NCI-H460 (cell line): ENCODE measurements at places on chromosomes 5 and 9.

- DNase-seq: no peak
Observed at GRCh38 chr5:124990723-124991122, 244.3 kb upstream of the ZNF608 start.

- DNase-seq: no peak
Observed at GRCh38 chr9:75953218-75953617, 62.7 kb downstream of the PCSK5 start.

DNA sequence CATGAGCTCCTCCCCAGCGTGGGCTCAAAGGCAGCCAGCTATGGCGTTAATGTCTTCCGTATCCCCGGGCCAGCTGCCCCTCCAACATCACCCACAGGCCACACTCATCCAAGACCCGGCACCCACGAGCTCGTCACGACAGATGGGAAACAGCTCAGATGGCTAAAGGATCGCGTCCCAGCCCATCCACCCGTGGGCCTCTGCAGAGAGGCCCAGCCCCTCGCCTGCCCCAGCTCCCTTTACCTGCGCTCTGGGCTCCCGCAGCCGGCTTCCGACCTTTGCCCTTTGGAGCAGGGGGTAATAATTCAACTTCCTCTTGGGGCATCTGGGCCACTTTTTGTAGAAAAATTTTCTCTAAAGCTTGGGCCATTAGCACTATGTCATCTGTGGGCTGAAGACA, 16.5 kb downstream of the BRD3 start:
- no peak for DNase-seq

GRCh38 chr5:124650147-124650561, 96.3 kb downstream of the ZNF608 start:
- DNase-seq: no peak

GRCh38 chr5:56984445-56984844, 32.5 kb upstream of the MIER3 start:
- DNase-seq: no peak

- DNase-seq: no peak
Observed at GRCh38 chr9:3825721-3826120, 299.9 kb upstream of the RFX3 start.

GRCh38 chr5:42940853-42941252, 99.3 kb downstream of the ANXA2R start:
- no peak for DNase-seq

- peak; percentile 36 for DNase-seq
Observed at GRCh38 chr9:120438836-120439546, 141.0 kb downstream of the CDK5RAP2 start.

DNA sequence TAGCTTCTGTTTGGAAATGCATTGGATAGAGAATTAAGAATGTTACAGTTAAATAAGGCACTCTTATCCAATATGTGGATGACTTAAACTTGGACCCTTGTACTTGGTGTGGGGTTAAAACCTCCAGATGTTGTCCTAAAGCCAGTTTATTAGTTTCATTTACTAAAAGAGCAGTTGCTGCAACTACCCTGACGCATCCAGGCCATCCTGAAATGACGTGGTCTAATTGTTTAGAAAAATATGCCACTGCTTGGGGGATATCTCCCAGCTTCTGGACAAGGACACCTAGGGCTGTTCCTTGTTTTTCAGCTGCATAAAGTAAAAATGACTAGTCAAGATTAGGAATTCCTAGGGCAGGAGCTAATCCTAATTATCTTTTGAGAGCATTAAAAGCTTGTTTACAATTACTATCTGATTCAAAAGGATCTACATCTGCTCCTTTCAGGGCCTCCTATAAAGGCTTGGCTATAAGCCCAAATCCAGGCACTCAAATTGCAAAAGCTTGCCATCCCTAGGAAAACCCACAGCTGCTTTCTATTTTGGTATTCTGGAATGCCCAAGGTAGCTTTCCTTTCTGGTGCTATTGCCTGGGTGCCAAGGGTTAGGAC, 45.7 kb upstream of the SLCO4C1 start:
- DNase-seq: no peak

DNA sequence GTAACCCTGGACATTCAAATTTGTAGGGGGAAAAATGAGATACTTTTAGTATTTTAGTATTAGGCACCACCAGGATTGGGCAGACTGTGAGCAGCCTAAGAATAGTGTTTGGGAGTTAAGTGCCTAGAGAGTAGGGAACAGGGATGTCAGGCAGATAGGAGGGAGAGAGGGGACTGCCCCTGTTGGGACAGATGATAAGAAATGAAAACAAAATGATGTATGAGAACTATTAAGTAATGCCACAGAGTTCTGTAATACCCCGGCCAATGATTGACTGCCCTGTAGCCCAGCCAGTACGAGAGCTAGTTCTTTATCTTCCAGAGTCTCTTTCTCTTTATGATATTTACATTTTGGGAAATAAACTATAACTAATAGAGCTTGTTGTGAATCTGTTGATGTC, 24.4 kb downstream of the ARHGAP26 start:
- no peak for DNase-seq

DNA sequence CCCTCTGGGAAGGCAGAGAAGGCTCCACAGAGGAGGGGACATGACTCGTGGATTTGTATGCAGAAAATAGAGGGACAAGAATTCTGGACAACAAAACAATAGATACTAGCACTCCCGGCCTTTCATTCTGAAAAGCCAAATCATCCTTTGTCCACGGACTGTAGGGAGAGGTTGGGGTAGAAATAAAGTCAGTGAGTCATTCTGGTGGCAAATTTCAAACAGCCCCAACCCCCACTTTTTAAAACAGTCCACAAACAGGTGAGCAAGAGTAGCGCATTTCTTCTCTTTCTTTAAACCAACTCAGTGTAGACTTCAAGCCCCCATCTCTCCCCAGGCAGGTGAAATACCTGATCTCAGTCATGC, 56.1 kb downstream of the PTPDC1 start:
- DNase-seq: no peak

DNA sequence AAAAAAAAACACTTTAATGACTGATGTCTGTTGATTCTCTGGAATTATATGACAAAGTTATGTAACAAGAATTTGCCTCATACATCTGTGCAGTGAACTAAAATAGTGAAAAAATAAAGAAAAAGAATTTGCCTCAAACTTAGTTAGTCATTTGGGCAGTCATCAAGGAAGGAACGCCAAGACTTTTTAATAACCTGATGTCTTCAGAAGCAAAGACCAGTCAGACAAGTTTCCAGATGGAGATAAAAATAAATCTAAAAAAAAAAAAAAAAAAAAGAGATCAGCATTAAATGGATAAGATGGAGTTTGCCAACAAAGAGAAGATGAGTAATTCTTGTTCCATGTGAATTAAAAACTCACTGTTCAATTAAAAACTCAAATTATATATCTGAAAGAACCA, 52.3 kb upstream of the JMY start:
- no peak for DNase-seq

- no peak for DNase-seq
Observed at GRCh38 chr9:127714951-127715469, 453 bp downstream of the PTRH1 start.

- no peak for DNase-seq
Observed at GRCh38 chr5:106780355-106780754, 890.4 kb downstream of the EFNA5 start.

DNA sequence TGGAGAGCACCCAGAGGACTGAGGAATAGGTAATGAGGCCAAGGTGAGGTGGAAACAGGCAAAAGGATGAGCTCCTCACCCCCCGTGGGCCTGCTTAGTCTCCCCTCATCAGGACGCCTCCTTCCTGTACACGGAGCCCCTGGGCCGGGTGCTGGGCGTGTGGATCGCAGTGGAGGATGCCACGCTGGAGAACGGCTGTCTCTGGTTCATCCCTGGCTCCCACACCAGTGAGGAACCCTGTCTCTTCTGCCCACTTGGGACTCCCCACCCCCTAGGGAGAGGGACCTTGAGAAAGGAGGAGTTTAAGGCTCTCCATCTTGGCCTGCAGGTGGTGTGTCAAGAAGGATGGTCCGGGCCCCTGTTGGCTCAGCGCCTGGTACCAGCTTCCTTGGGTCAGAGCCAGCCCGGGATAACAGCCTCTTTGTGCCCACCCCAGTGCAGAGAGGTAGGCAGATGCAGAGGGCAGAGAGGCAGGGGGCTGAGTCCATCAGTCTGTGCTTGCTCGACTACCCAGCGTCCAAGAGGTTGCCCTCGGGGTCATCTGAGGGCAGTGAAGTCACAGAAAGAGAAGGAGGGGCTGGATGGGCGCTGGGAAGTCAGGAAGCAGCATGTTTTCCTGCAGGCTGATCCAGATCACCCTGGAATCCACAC, 7.0 kb downstream of the DOLK start:
- DNase-seq: no peak

- DNase-seq: no peak
Observed at GRCh38 chr5:126044111-126044668, 379.0 kb upstream of the GRAMD2B start.

GRCh38 chr5:16597946-16598694, 18.7 kb downstream of the RETREG1 start:
- no peak for DNase-seq

GRCh38 chr9:103661663-103662062, 432.4 kb upstream of the SMC2 start:
- DNase-seq: no peak

DNA sequence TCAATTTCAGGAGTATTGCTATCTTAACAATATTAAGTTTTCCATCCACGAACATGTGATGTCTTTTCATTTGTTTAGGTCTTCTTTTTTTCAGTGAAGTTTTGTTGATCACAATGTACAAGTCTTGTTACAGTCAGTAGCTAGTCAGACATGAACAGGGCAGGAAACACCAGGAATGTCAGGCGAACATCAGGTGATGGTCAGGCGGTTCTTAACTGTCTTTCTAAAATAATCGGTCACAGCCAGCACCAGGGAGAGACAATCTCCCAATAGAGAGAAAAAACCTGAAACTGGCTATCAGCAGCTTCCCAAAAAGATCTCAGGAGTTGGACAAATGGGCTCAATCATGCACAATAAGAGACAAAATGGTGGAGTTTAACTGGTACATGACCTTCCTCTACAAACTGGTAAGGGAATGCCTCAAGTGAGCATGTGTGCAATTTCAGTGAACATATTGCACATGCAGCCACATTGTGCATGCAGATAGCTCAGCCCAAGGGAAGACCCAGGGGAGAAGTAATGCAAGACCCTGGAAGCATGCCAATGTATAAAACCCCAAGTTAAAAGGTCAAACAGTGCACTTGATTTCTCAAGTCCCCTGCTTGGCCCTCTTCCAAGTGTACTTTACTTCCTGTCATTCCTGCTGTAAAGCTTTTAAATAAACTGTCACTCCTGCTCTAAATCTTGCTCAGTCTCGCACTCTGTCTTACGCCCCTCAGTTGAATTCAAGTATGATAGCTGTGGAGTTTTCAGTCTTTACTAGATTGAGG, 176.1 kb upstream of the RASEF start:
- DNase-seq: peak; percentile 44

GRCh38 chr5:761854-762710, 22.4 kb downstream of the ZDHHC11B start:
- no peak for DNase-seq

- DNase-seq: no peak
Observed at GRCh38 chr9:133421615-133422542, at the start of gene ADAMTS13. Gene ADAMTS13, plus strand, starts transcription at chr9:133422367. Its CDS starts 77 bp downstream, at chr9:133422444.

DNA sequence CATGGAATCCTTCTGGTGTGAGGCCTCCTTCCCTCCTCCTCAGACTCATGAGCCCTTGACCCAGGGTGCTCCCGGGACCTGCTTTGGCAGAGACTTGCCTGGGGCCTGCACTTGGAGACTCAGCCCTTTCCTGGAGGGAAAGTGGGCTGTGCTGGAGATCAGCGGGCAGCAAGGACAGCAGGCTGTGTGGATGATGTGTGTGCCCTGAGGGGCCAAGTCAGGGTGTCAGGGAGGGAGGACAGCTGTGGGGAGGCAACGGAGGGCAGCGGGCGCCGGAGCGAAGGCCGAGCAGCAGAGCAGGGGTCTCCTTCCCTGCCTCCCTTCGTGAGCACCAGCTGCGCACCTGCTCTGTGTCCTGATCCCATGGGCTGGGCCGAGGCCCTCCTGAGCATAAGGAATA, 6.1 kb upstream of the CSF2 start:
- no peak for DNase-seq

DNA sequence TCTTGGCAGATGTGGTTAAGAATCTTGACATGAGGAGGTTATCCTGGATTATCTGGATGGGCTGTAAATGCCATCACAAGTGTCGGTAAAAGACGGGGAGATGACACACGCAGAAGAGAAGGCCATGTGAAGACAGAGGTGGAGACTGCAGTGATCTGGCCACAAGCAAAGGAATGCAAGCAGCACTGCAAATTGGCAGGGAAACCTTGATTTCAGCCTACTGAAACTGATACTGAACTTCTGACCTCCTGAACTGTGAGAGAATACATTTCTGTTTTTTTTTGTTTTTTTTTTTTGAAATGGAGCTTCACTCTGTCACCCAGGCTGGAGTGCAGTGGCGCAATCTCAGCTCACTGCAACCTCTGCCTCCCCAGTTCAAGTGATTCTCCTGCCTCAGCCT, 92.4 kb upstream of the NFIL3 start:
- no peak for DNase-seq

DNA sequence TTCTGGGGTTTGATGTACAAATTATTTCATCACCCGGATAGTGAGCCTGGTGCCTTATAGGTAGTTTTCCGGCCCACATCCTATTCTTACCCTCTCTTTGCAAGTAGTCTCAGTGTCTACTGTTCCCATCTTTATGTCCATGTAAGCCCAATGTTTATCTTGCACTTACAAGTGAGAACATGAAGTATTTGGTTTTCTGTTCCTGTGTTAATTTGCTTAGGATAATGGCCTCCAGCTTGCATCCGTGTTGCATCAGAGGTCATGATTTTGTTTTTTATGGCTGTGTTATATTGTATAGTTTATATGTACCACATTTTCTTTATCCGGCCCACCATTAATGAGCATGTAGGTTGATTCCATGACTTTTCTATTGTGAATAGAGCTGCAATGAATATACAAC, 136.5 kb downstream of the PRR16 start:
- no peak for DNase-seq

- DNase-seq: no peak
Observed at GRCh38 chr9:109765830-109766229, 14.2 kb upstream of the PALM2AKAP2 start.

- DNase-seq: no peak
Observed at GRCh38 chr5:40594811-40595210, 84.9 kb upstream of the PTGER4 start.

DNA sequence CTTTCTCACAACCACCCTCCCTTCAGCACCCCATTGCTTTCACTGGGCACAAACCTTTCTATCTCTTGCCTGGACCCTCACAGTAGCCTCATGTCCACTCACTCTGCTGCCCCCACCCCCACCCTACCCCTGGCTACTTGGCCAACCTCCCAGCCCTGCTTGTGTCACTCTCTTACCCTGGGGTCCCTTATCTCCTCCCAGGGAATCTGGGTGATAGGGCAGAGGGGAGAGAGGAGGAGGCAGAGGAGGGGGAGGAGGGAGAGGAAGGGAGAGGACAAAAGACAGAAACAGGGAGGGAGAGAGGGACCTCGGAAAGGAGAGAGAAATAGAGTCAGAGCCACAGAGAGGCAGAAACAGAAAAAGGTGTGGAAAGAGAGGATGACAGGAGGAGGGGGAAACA, 25.0 kb upstream of the KIF12 start:
- no peak for DNase-seq
